ENCODE measurements at places on chromosomes 4 and X.
A peak's percentile ranks its signal among the peaks of the same experiment; 100 is the strongest.

DNA sequence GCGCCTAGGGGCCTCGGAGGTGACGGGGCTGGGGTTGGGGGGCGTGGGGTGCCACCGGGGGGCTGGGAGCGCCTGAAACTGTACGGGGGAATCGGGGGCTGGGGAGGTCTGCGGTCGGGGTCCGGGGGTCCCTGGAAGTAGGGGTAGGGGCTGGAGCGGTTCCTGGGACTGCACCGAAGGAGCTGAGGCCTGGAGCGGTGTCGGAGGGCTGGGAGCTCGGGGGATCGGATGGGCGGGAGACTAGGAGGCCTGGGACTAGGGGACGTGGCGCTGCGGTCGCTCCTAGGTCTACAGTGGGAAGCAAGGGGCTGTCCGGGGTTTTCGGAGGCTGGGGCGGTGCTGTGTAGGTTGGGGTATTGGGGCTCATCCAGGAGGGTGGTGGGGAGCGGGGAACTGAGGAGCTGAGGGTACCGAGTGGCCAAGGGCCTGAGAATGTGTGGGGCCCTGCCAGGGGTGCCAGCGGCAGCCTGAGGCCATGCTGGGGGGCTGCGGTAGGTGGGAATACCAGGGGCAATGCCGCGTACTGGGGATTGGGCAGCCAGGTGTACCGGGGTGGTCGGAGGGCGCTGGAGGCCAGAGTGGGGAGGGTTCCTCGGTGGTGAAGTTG is 562 bp downstream of the AKAP17A start:
- ATAC-seq = peak; percentile 38

GRCh38 chrX:138034136-138034535 is 468.2 kb downstream of the ZIC3 start:
- no peak for ATAC-seq

- ATAC-seq = no peak
These were observed 40.5 kb upstream of the NRK start for GRCh38 chrX:105781804-105782203.

DNA sequence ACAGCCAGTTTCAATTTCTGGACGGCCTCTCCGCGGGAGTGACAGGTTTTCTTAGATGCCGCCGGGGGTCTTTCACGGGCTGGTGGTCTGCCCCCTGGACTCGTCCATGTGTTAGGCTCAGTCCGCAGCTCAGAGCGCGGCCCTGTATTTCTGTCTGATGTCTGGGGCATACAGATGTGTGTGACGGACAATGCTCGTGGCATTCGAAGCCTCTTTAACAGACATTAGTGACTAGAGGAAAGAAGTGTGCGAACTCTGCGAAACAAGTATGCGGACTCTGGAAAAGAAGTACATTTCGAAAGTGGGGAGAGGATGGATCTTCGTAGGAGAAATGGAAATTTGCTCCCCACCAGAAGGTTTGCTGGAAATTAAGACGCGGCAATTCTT is 793 bp upstream of the DCUN1D4 start:
- no peak for ATAC-seq

DNA sequence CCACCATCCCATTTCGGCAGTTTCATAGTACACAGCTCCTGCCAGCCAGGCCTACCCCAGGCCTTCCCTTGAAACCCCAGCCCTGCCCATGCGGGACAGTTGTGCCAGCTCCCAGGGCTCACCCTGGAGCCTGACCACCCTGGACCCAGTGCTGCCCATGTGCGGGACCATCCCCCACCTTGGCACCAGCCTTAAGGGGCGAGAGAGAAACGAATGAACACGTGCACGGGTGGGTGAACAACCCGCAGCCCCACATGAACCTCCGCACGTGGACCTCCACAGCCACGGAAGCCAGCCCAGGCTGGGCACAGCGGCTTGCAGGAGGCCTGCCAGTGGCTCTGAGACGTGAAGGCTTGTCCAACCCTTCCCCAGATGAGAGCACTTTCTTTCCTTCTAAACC is 76.0 kb upstream of the MXD4 start:
- ATAC-seq = no peak

DNA sequence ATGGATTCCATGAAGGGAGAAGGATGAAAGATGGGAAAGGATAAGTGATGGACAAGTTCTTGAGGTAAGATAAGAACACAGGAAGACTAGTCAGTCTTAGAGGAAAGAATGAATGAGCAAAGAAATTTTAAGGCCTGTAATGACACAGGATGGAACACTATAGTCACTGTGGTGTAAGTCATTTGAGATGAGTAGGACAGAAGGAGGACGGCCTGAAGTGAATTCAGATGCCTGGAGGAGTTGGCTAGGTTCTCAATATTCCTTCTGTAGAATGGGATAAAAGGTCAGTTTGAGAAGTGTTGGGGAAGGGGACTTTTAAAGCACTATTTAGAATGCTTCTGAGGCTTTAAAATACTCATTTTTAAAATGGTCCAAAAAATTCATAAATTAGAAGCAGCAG is 3.9 kb downstream of the MSMO1 start:
- ATAC-seq = no peak

DNA sequence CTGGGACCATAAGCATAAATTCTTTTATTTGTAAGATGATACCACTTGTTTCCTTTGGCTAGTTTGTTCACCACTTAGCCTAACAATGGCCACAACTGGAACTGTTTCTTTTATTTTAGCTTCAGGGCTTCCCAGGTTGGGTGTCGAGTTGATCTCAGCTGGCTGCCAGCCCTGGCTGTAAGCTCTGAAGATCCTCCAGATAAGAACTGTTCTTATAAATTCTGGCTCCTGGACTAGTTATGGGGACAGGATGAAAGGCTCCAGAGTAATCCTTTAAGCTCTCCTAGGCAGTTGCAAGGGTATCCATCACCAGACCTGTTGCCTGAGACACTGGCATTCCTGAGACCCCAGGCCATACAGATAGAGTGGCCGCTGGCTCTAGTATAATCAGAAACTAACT is 129.4 kb upstream of the ACSL4 start:
- ATAC-seq = no peak

Data from stimulated activated memory B cell treated with anti-CD40 and anti-IgM and Interleukin-4, amounts not matched to agents 10 μg/mL and 1 μg/mL and 100 μg/mL, for 72 hours (primary cell).